Foreskin fibroblast (primary cell): ENCODE measurements at places on chromosomes 2 and 18.

DNA sequence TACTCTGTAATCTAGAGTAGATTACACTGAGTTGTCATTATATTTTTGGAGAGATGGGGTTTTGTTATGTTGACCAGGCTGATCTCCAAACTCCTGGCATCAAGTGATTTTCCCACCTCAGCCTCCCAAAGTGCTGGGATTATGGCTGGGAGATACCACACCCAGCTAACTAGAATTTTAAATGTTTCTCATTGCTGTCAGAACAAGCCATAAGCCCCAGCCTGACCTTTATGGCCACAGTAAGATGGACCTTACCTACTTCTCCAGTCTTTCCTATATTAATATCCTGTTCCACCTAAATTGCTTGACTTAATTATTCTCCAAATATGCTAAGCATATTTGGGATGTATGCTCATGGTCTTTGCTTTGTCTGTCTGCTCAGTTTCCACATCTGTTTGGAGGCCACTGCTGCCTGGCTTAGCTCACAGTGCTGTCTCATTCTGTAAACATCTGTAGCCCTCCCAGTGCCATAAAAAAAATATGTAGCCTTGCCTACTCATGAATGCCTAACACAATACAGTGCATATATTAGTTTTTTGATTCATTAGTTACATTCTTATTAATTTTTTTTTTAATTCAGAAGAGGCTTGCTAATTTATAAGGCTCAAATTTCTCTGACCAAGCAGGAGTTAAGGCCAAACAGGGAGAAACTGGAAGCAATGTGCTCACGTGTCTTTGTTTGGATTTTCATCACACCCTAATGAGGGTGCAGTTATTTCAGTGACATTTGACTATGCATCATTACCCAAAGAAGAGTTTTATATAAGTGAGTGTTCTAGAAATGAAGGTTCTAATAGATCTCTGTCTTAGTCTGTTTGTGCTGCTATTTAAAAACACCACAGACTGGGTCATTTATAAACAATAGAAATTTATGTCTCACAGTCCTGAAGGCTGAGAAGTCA is 45.3 kb upstream of the PSME4 start:
- peak; percentile 89 for DNase-seq

DNA sequence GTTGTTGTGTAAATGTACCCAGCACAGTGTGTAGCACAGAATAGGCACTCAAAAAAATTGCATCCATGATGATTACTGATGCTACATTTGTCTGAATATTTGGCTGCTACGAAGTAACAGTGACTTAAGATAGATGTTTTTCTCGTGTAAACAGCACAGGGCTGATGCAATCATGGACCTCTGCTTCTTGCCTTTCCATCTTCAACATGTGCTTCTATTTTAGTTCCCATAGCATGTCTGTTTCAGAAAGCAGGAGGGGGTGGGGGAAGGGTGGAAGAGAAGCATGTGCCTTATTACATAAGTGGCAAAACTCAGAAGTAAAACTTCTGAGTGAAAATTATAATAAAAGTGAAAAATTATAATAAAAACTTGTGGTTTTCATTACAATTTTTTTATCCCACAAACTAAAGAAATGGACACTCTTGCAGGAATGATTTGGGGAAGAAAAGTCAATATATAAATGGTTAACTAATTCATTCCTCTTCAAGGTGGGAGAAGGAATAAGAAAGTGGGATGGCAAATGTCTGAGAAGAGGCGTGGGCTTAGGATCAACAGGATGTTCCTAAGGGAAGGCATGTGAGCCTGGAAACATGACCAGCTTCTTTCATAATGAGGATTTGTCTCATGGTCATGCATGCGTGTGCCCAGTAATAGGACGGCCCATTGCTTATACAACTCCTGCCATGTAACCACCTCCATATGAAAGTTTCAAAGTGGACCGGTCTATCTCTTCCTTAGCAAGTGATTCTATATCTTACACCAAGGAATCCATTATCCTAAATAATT is 27.2 kb downstream of the CCBE1 start:
- DNase-seq = peak; percentile 93

- no peak for DNase-seq
Measured at GRCh38 chr2:49070716-49071115, 83.6 kb downstream of the FSHR start.

- no peak for DNase-seq
Measured at GRCh38 chr2:239200646-239201530, 199.9 kb downstream of the HDAC4 start.

GRCh38 chr2:168119515-168120141 is 127.8 kb downstream of the STK39 start:
- peak; percentile 82 for DNase-seq

- DNase-seq = no peak
Measured at GRCh38 chr2:235979753-235980435, 188.3 kb downstream of the GBX2 start.

DNA sequence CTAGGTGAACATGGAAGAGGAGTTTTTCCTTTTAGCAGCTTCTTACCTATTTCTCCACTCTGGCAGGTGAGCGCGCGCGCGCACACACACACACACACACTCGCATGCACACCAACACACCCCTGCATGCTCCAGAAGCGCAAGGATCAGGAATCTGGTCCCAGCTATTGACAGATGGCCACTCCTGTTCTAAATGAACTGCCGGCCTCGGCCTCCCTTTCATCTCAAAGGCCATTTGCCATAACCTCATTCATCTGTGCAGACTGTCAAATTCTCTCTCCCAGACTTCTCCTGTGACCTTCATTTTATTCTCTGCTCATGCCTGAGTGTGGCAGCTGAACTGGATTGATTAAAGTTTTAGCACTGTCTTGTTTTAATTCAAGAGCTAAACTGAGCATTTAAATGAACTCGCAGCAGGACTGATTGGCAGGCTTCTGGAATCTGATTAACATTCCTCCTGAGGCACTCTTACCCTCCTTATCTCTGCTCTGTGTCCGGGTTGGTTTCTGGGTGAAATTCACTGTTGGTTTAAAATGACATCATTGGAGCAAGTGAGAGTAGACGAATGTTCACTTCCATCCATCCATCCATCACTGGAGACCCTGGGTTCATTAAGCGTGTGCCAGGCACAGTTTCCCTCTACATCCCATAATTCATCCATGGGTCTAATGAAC is 58.8 kb downstream of the FECH start:
- DNase-seq = no peak

- no peak for DNase-seq
Measured at GRCh38 chr2:9593925-9594324, 36.9 kb downstream of the YWHAQ start.

DNA sequence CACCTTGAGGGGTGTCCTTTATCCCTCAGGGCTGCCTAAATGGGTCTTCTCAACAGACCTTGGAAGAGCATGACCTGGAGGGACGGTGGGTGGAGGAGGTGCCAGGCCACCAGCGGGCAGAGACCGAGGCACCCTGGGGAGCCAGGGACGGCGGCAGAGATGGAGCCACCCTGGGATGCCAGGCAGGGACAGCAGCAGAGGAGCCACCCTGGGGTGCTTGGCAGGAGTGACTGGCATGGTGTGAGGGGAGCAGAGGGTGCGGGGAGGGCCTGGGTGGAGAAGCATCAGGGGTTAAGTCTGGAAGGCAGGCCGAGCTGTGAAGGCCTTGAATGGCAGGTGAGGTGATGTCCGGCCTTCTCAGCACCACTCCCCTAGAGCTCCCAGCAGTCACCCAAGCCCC is 56.1 kb downstream of the CIB4 start:
- no peak for DNase-seq

DNA sequence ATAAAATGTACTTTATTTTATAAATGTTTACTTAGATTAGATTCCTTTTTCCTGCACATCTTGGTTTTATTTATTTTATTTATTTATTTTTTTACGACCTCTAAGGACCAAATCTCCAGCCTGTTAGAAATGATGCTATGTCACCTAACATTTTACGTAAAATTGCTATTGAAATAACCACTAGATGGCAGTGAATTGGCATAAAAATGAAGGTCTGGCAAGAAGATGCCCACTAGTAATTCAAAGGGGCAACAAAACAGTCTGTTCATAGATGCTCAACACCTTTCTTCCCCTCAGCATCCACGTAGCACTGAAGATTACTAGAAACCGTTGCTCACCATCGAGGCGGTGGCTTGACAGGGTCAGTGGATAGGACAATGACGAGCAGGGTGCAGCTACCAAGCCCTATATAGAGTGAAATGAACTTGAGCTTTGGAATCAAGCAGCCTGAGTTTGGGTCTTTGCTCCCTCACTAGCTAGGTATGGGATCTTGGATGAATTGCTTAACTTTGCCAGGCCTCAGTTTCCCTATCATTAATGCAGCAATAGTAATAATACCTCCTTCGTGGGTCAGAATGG is 128.7 kb upstream of the L3MBTL4 start:
- DNase-seq = peak; percentile 62

GRCh38 chr2:149042881-149043280 is 4.4 kb downstream of the LYPD6B start:
- DNase-seq = no peak

DNA sequence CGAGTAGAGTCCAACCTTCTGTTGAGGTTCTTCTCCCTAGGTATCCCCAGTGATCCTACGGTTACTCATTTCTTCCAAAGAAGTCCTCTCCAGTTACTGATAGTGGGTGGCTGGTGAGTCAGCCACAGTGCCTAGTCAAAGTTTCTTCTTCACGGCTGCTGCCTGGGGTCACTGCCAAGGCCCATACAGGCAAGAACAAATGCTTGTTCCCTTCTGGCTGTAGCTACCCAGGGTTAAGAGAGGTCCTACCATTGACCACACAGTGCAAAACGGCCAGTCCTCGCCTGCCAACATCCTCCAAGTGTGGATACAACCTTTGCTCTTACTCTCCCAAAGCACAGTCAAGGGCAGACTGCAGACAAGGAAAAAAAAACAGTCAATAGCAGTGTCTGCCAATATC is 2.9 kb upstream of the PTPN4 start:
- peak; percentile 95 for DNase-seq

GRCh38 chr18:79528846-79529245 is 133.1 kb downstream of the NFATC1 start:
- DNase-seq = peak; percentile 79

DNA sequence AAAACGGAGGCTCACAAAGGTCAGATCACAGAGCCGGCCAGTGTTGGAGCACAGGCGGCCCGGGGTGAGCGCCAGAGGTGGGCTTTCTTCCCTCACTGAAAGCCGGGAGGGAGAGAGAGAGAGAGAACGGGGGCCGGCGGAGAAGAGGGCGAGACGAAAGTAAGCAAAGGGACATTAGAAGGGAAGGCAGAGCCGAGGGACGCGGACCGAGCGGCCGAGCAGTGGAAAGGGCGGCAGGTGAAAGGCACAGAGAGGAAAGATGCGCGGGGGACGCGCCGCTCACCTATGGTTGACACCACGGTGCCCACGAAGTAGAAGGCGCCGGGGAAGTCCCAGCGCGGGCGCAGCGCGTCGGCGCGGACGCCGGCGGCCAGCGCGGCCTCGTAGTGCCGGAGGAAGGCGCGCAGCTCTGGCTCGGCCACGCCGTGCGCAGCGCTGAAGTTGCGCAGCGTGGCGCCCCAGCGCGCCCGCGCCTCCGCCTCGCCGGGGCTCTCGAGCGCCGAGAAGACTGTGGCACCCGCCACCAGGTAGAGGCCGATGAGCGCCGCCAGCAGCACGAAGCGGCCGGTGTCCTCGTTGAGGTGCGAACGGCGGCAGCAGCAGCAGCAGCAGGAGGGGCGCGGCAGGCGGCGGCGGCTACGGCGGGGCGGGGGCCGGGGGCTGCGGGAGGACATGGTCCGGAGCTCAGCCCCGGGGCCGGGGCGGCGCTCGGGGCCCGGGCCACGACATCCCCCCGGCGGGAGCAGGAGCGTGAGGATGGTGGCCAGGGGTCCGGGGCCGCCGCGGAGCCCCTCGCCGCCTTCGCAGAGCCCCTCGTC is 166.9 kb downstream of the MSH2 start:
- no peak for DNase-seq

DNA sequence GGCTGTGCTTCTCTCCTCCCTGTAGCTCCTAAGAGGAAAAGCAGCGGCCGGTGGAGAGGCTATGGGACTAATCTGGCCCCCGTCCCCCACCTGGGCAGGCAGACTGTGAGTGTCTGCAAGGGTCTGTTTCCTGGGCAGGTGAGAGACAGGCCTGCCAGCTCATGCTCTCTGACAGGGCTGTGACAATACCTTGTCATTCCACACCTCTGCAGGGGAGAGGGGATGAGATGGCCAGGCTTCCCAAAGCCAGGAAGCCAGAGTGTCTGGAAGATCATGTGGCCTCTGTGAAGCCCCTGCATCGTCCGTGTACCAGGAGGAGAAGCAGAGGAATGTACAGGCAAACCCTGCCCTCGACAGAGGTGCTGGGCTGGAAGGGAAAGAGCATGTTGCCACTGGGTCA is 142.5 kb upstream of the GATA6 start:
- no peak for DNase-seq

- DNase-seq = no peak
Measured at GRCh38 chr2:99812426-99812825, 322.6 kb upstream of the REV1 start.

GRCh38 chr18:50310080-50310479 is 22.6 kb upstream of the CXXC1 start:
- no peak for DNase-seq

- DNase-seq = no peak
Measured at GRCh38 chr2:14776216-14776615, 143.7 kb downstream of the LRATD1 start.
